ENCODE measurements at places on chromosomes 2 and 18.

DNA sequence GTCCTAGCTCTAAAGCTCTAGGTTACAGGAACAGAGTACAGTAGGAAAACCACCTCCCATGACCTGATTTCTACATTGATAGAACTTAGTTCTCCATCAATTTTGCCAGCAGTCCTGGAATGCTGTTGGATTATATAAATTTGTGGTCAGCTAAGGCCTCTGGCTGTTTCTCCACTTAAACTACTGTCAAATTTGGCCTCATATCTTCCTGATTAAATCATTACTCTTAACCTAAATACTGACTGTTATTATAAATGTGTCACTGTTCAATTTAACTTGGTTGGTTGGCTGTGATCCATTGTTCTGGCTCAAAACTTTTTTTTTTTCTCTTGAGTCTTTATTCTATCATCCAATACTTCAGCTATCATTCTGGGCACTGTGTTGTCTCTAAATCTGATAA lies 71.2 kb downstream of the TGFA start:
- DNase-seq, result no peak

- DNase-seq, result no peak
These were observed 517.9 kb upstream of the SPHKAP start for GRCh38 chr2:228699400-228699799.

GRCh38 chr2:71043531-71044407 lies 24.7 kb upstream of the NAGK start:
- no peak for DNase-seq

DNA sequence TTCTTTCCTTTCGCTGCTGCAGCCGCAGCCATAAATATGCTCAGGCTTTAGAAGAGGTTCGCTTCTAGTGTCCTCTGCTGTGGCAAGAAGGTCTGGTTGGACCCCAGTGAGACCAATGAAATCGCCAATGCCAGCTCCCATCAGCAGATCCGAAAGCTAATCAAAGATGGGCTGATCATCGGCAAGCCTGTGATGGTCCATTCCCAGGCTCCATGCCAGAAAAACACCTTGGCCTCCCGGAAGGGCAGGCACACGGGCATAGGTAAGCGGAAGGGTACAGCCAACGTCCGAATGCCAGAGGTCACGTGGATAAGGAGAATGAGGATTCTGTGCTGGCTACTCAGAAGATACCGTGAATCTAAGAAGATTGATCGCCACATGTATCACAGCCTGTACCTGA lies 2.6 kb upstream of the CATIP start:
- DNase-seq, result no peak

GRCh38 chr18:8732442-8733360 lies 27.3 kb downstream of the MTCL1 start:
- DNase-seq, result no peak

DNA sequence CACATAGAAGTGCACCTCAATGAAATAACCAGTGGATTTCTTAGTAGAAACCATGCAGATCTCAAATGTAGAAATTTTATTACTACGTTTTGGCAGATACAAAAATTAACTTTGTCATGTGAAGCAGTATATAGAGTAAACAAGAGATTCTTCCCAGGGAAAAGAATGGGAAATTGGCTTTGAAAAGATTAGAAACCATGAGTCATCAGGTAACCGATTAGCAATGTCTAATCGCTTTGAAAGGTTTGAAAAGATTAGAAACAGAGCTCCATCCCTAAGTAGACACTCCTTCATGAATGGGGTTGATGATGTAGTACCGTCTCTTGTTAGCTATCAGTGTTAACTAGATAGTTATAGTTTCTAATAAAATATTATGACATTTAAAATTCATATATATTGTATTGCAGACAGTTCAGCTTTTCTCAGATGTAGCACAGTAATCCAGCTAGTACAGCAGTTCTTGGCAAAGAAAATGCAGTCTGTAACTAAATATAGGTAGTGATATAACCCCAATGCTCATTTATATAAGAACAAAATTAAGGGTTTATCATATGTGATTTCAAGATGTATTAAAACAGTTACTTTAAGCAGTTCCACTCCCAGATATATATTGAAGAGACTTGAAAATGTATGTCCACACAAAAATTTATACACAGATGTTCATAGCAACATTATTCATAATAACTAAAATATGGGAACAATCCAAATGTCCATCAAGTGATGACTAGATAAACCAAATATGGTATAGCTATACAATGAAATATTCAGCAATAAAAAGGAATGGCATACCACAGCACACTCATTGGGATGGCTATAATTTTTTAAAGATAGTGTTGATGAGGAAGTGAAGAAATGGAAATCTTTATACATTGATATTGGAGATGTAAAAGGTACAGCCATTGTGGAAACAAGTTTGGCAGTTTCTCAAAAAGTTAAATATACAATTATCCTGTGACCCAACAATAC lies 113.9 kb downstream of the PTPN4 start:
- no peak for DNase-seq

- no peak for DNase-seq
These were observed 358 bp upstream of the STAMBP start for GRCh38 chr2:73828389-73828817.

DNA sequence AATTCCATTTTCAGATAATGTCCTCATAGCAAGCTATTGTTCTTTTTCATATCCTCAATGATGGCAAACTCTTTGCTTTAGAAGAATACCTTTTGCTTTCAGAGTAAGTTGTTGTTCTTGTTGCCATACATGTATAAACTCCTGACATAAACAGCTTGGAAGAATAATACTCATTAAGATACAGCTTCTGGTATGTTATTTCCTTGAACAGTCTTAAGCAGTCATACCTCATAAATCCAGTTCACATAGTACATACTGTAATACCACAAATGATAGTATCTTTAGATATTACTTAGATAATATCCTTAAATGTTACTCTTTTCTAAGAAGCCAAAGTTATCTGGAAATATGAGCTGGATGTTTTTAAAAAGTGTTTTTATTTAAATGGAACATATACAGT lies 23.2 kb downstream of the METTL8 start:
- DNase-seq, result no peak

DNA sequence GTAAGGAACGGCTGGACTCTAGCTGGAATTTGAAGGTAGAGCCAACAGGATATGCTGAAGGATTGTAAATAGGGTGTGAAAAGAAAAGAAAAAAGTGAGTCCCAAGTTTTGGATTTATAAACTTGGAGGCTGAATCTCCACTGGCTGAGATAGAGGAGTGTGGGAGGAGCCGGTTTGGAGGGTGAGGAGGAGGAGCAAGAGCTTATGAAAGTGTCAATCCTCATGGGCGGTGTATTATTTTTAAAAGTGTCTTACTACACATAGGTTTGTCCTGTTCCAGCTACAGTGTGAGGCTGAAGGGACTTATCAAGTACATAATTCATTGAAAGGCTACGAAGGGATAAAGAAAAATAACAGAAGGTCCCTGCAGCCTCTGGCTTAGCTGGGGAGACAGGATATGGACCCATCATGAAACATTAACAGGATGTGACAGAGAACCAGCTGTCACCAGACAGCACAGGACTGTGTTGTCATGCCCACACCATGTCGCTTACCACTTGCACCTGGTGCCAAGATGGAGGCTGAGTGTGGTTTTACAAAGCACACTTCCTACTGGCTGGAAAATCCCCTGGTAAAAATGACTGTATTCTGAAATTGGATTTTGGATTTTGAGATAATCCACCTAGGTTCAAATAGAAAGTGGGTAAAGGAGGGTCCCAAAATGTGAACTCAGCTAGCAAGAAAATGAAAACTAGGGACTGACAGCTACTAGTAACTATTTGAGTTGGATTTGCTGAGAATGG lies 2.5 kb upstream of the MREG start:
- DNase-seq, result no peak

DNA sequence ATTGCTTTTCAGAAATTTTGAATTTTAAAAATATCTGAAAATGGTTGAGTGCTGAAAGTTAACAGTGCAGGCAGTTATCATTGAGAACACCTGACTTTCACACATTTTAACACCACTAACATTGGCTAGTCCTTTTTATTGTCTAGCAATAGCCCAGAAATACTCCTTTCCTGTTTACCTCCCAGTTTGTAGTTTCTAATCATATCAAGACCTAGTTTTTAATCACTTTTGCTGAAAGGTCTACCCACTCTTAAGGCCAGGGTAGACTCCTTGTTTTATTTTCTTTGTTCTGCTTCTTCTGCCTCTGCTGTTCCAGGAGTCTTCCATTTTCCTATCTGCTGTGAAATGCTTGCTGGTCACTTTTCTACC lies 72.1 kb downstream of the UBE2E3 start:
- DNase-seq, result no peak
